Caco-2 (cell line): ENCODE measurements at places on chromosomes 7 and 10. TPM values are rescaled to one million over a fixed set of nuclear protein-coding genes. Genes with fewer than 3 reads are reported as not detected.
A peak's percentile ranks its signal among the peaks of the same experiment; 100 is the strongest.

DNA sequence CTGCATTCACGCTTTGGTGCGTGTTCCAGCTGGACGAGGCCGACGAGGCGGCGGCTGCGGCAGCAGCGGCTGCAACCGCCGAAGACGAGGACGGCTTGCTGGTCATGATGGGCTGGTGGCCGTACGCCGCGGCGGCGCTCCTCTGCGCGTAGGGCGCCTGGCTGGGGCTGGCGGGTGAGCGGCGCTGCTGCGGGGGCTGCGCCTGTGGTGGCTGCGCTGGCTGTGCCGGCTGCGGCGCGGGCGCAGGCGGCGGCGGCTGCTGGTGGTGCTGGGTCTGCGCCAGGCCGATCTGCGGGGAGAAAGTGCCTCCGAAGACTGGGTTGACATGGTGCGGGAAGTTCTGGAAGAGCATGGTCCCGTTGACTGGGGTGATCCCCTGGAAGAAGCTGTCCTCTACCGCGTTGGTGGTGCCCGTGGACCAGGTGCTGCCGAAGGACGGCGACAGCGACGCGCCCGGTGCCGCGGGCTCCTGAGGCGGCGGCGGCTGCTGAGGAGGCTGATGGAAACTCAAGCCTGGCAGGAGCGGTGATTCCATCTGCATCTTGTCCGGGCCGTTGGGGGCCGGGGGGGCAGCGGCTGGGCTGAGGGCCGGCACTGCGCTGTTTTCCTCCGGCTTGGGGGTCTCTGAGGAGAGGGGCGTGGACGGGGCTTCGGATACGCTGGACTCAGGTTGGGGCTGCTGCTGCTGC, 51.1 kb downstream of the CPEB3 start:
- DNase-seq = peak; percentile 40

Gene EBLN1
- not detected in 2 replicates for total RNA-seq

- DNase-seq = no peak
Measured at GRCh38 chr10:122516734-122517133, 43.8 kb upstream of the DMBT1 start.

DNA sequence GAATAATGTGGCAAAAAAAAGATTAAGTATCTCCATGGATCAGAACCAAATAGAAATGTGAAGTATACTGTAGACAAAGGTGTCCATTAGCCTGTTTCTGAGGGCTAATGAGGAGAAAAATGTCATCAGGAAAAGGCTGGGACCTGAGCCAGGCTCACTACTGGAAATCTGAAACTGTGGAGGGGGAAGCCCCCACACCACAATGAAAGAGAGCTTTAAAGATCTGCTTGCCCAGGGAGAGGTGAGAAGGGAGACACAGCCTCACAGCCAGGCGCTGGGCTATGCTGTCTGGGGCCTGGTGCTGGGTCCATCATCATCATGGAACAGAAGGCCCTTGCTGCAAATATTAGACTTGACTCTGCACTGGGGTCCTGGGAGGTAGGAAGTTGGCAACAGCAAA, 90.4 kb downstream of the OSBPL3 start:
- no peak for DNase-seq

- DNase-seq = no peak
Measured at GRCh38 chr7:40393660-40394059, 258.9 kb downstream of the SUGCT start.

Gene GPC2
- total RNA-seq = 5.0 and 9.7 TPM in 2 replicates

Gene CYP51A1
- total RNA-seq = 151 and 153 TPM in 2 replicates

GRCh38 chr7:134705716-134706115, 59.1 kb downstream of the BPGM start:
- no peak for DNase-seq

Gene GIGYF1
- total RNA-seq = 53.1 and 54.9 TPM in 2 replicates

Gene IFIT1B
- not detected in 2 replicates for total RNA-seq

- DNase-seq = no peak
Measured at GRCh38 chr7:46603780-46604179, 682.7 kb upstream of the IGFBP3 start.

Gene PPP1R17
- total RNA-seq = not detected in 2 replicates

DNA sequence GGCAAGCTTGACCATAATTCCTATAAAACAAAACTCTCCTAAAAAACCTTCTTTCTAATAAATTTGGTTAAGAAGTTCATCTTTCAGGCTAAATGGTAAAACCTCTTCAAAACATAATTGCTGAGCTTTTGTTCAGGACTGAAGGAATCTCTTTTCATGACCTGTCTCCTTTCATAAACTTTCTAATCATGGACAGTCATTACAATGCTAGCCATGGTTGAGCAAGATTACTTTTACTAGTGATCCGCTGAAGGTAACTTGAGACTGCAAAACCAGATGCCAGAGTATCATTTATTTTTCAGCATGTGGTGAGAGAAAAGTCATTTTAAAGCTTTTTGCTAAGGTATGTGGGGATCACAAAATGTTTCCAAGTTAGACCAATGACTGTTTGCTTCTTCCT, 186.4 kb upstream of the RHOBTB1 start:
- no peak for DNase-seq

Gene PDLIM1
- total RNA-seq = 417 and 506 TPM in 2 replicates

GRCh38 chr10:15348579-15348978, 22.5 kb downstream of the FAM171A1 start:
- DNase-seq = no peak

Gene ZFAND4
- 8.8 and 9.3 TPM in 2 replicates for total RNA-seq

DNA sequence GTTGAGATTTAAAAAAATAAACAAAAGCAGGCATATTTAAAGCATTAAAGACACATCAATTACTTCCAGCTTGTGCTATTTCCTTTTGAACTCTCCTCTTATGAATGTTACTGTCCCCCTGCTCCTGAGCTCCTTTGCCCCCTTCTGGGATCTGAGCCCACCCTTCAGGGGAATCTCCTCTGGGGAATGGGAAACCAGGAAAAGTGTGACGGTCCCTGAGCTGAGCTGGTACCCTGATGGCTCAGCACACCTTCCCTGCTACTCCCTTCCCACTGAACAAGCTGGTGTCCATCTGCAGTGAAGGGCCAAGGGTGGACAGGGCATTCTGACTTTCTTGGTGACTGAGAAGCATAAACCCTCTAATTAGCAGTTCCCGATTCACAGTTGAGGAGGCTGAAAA, 356.3 kb downstream of the PTEN start:
- DNase-seq = no peak

Gene MNX1
- total RNA-seq = 34.0 and 36.5 TPM in 2 replicates

DNA sequence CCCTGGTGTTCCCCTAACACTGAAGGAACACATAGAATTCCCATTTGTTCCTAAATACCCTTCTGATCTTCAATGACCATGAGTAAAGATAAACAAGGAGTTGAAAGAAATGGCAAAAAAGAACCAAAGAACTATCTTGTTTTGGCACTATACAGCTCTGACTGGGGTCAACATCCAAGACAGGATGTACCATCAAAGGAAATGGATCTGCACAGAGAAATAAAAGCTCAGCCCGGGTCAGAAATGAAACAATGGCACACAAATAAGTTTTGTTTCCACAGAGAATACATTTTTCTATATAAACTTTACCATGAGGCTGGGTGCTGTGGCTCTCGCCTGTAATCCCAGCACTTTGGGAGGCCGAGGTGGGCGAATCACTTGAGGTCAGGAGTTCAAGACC, 18.0 kb upstream of the USP54 start:
- no peak for DNase-seq

DNA sequence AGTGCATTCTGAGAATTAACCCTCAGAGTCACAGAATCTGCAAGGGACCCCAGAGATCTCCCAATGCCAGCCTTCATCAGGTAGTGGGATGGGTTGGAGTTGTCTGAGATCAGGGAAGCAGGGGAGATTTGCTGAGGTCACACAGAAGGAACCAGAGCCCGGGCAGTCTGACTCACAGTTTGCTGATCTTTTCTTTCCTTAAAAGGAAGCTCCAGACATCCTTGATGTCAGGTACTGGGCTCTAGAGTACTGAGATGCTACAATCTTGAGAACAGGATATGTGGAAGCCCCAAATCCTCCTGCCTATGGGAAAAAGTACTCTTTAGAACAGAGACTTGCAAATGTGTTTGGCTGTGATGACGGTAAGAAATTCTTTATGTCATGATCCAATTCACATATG, 706 bp downstream of the TBATA start:
- no peak for DNase-seq

DNA sequence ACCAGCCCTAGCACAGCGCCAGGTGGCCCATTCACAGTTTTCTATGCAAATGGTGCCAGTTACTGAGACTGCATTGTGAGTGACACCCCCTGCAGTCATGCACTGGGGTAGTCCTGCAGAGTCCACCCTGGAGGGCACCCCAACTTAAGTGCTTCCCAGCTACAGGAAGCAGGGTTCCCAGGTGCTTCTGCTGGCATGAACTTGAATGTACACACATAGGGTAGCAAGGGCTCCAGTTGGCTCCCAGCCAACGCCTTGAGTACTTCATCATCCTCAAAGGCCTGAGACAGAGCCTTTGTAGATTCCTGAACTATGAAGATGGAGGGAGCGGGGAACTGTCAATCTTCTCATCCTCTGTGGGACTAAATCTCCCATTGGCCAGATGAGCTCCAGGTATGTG, 11.5 kb upstream of the NPFFR1 start:
- no peak for DNase-seq

Gene NHLRC2
- 30.8 and 37.4 TPM in 2 replicates for total RNA-seq

Gene ITIH2
- total RNA-seq = 13.3 and 20.3 TPM in 2 replicates

Gene TLL2
- total RNA-seq = 0.14 TPM in 1 of 2 replicates, not detected in the other

DNA sequence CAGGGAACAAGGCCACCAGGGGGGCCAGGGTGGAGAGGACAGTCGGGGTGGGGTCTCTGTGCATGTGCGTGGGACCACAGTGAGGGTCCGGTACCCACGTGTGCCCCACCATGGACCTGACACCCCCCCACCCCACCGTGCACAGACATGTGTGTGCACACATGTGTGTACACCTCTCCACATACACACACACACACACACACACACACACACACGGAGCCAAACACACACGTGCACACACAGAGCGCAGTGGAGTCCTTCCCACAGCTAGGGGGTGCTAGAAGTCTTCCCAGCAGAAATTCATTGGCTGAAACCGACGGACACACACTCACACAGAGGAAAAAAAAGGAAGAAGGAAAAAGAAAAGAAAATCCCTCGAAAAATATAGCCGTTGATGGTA, 42.8 kb upstream of the GNA12 start:
- DNase-seq = peak; percentile 76

- no peak for DNase-seq
Measured at GRCh38 chr7:104895522-104896236, 118.3 kb upstream of the KMT2E start.

GRCh38 chr10:248307-248706, 113.1 kb downstream of the ZMYND11 start:
- no peak for DNase-seq

GRCh38 chr7:143185551-143185950, 2.3 kb downstream of the TAS2R39 start:
- DNase-seq = no peak

- peak; percentile 29 for DNase-seq
Measured at GRCh38 chr10:86254526-86255174, 111.9 kb downstream of the GRID1 start.

- no peak for DNase-seq
Measured at GRCh38 chr10:28685717-28686116, 8.4 kb downstream of the BAMBI start.

DNA sequence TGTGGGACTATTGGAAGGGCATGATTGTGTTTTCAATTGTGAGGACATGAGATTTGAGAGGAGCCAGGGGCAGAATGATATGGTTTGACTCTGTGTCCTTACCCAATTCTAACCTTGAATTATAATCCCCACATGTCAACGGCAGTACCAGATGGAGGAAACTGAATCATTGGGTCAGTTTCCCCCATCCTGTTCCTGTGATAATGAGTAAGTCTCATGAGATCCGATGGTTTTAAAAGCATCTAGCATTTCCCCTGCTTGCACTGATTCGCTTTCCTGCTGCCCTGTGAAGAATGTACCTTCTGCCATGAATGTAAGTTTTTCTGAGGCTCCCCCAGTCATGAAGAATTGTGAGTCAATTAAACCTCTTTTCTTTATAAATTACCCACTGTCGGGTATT, 1367.1 kb downstream of the XPNPEP1 start:
- no peak for DNase-seq

DNA sequence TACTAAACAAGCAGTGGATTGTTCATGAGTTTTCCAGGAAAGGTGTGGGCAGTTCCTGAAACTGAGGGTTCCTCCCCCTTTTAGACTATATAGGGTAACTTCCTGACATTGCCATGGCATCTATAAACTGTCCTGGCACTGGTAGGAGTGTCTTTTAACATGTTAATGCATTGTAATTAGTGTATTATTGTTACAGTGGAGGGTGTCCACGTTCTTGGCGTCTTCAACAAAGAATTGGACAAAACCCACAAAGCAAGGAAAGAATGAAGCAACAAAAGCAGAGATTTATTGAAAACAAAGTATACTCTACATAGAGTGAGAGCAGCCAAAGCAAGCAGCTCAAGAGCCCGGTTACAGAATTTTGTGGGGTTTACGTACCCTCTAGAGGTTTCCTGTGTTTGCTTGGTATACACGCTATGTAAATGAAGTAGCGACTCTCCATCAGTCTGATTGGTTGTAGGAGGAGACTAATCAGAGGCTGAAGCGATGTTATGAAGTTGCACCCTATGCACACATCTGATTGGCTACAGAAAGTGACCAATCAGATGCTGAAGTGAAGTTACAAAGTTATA, 175.2 kb downstream of the NSUN6 start:
- no peak for DNase-seq

- peak; percentile 62 for DNase-seq
Measured at GRCh38 chr10:59362959-59363381, 621 bp upstream of the FAM13C start.

DNA sequence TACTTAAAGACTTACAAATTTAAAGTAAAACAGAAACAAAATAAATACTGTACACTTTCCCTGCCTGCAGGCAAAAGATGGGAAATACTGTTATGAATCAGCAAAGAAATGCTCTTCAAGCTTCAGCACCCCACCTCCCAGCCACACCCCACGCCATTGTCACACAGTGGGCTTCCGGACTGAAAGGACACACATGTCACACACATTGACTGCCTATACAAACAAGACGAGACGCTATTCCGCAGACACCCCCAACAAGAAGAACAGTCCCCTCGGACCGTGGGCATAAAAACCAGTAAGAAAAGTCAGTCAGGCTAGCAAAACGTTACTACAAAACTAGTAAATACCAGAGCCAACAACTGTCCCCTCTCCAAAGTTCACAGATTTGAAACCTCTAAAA, 22.2 kb upstream of the PARP12 start:
- no peak for DNase-seq

Gene INMT
- total RNA-seq = 2.2 and 3.3 TPM in 2 replicates

Gene EFCAB10
- not detected in 2 replicates for total RNA-seq

- DNase-seq = no peak
Measured at GRCh38 chr7:138784692-138785091, 13.1 kb upstream of the TMEM213 start.

DNA sequence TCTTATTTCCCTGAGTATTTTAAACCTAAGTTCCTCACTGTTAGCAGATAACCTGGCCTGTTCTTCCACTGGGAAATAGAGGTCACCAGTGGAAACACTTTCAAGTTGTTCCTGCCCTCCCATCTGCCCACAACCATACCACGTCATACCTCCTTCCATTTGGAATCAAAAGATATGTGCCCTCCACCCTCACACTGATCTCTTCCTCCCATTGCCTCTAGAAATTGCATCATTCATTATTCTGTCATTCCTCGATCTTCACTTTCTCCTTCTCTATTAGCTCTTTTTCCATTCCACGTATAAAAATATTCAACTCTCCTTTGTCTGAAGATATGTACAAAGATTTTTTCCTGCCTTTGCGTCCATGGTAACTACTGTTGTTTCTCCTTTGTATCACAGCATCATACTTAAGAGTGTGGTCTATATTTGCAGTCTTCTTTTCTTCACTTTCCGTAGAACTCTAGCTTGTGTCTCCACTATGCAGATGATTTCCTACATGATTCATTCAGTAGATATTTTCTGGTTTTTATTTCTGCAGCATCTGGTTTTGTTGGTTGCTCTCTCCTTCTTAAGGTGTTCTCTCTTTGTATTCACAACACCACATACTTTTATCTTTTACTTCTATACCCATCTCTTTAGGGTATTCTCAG, 312.3 kb downstream of the REEP3 start:
- no peak for DNase-seq
